Activated CD4-positive, alpha-beta T cell treated with anti-CD3 and anti-CD28 coated beads for 48 hours (primary cell): ENCODE measurements at places on chromosomes 5 and 9.
A peak's percentile ranks its signal among the peaks of the same experiment; 100 is the strongest.

DNA sequence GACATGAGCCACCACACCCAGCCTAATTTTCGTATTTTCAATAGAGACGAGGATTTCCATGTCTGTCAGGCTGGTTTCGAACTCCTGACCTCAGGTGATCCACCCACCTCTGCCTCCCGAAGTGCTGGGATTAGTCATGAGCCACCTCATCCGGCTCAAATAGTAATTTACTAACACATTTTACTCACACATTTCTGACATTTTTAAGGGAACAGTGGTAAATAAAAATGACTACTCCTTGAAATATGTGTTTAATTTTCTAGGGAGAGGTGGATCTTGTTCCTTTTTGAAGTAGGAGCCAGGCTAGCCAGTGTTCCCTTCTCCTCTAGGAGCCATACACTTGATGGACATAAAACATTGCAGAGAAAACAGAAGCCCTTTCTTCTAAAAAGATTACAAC lies 55.2 kb upstream of the ERBIN start:
- no peak for DNase-seq

DNA sequence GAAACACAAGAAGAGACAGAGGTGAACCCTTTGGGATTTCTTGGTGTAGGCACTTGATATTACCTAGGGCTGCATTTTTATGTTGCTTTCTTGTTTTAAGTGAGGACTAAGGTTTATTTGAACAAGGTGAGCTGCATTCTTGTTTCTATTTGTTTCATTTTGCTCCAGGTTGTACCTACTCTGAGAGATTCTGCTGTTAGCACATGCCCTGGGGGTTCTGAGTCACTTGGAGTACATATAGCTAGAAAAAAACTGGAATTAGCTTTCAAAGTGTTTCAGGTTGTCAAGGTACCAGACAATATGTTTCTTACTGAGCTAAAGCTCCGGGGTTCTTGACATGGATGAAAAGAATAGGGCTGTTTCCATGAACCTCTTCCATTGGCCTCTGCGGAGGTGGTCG lies 299.4 kb downstream of the ICE1 start:
- DNase-seq = no peak

GRCh38 chr9:23775549-23775948 lies 50.5 kb downstream of the ELAVL2 start:
- no peak for DNase-seq

GRCh38 chr5:145867806-145868205 lies 5.0 kb downstream of the GRXCR2 start:
- DNase-seq = no peak

DNA sequence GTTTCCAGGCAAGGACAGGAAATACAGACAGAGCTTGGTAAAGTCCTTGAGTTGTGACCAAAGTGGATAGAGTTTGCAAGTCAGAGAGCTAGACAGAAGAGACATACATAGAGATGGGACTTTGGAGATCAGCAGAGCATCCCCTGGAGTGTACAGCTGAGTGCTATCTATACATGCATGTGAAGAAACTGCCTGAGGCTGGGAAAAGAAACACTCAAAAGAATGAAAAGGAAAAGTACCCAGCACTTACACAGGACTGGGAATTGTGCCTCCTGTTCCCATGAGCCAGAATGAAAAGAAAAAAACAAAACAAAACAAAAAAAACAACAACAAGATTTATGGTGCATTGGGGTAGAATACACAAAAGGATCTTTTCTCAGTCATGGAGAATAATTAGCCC lies 606.4 kb downstream of the ZNF608 start:
- no peak for DNase-seq

GRCh38 chr5:174453690-174454089 lies 270.7 kb upstream of the MSX2 start:
- DNase-seq = no peak

DNA sequence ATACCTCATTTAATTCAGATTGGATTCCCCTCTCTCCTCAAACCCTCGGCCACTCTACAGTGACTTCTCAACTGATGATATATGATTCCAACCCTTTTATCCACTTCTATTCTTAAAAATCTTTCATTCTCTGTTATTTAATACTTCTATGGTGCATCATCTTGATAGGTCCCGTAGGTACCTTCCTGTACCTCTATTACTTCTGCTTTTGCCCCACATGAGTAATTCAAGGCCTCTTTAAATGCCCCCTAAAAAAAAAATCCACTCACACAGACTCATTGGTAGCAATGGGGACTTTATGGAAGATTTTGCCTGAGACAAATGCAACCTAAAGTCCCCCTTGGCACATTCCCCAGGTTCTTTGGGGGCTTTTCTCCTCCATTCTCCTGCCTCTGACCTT lies 54.3 kb downstream of the FAM81B start:
- DNase-seq = no peak

- DNase-seq = no peak
Observed at GRCh38 chr9:16028548-16028947, 475.7 kb downstream of the CCDC171 start.

GRCh38 chr5:1963941-1964451 lies 81.3 kb upstream of the IRX4 start:
- no peak for DNase-seq

- peak; percentile 40 for DNase-seq
Observed at GRCh38 chr5:6576861-6577501, 55.9 kb downstream of the NSUN2 start.

- no peak for DNase-seq
Observed at GRCh38 chr5:136174021-136174659, 18.8 kb downstream of the SMIM32 start.

GRCh38 chr5:168290902-168291341 lies 523 bp upstream of the WWC1 start:
- no peak for DNase-seq

- DNase-seq = peak; percentile 26
Observed at GRCh38 chr5:168076561-168076991, 214.9 kb upstream of the WWC1 start.

GRCh38 chr9:96495341-96495740 lies 45.4 kb downstream of the HABP4 start:
- DNase-seq = no peak

GRCh38 chr9:133405508-133406438 lies 12.0 kb downstream of the REXO4 start:
- no peak for DNase-seq

DNA sequence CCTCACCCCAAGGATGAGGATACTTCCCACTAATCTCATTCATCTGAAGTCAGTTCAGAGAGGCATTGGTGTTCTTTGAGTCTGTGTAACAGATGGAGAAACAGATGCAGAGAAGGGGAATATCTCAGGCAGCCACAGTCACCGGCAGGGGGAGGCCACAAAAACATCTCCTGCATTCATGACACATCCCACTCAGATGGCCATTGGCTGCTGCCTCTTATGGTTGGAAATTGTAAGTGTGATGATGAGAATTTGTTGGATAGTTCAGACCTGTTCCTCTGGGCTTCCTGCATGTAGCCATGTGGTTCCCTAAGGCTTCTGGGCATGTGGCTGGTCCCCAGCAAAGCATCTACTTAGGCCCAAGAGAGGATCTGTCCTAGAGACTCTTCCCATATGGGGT lies 45.9 kb upstream of the GABRP start:
- no peak for DNase-seq

GRCh38 chr9:78698371-78698770 lies 401.4 kb downstream of the PSAT1 start:
- no peak for DNase-seq

GRCh38 chr5:177491429-177491945 lies 5.9 kb downstream of the PDLIM7 start:
- peak; percentile 70 for DNase-seq

DNA sequence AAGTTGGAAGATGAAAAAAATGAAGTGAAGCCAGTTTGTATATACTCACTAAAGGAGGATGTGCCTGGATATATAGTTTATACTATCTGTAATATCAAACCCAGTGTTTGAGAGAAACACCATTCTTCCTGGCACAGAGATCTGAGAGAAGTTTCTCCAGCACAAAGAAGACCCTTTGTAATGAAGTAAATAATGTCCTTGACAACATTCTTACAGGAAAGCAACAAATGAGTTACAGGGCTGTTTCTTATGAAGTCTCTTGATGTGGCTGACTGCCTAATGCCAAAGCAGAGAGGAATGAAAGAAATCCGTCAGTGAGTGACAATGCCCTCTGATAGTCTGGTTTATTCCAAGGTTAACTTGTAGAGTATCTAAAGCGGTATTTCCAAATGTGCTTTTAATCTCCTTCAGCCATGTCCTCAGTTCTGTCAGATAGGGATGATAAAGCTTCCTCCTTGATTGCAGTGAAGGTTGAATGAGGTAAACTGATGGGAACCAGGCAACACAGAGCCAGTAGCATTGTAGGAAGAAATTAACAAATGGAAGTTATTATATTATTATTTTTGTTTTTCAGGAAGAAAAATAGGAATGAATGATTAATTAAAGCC lies 123.1 kb upstream of the ZNF608 start:
- DNase-seq = no peak

DNA sequence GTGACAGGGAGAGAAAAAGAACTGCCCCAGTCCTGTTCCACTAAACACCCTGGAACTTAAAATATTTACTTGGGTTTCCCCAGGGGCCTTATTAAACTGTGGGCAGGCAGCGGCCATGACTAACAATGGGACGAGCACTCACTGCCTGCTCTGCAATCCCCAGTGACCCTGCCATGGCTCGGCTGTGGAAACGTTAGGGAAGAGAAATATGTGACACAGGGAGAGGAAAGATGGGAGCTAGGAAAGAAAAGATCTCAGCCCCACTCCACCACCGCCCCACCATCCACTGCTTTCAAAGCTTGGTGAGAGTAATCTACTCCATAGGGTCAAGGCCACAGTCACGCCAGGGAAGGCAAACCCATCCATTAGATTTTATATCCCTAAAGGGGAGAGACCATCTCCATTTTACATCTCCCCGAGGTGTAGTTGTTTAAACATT lies 117.6 kb downstream of the EFNA5 start:
- no peak for DNase-seq

- DNase-seq = no peak
Observed at GRCh38 chr5:52177193-52177592, 610.5 kb upstream of the ITGA1 start.

DNA sequence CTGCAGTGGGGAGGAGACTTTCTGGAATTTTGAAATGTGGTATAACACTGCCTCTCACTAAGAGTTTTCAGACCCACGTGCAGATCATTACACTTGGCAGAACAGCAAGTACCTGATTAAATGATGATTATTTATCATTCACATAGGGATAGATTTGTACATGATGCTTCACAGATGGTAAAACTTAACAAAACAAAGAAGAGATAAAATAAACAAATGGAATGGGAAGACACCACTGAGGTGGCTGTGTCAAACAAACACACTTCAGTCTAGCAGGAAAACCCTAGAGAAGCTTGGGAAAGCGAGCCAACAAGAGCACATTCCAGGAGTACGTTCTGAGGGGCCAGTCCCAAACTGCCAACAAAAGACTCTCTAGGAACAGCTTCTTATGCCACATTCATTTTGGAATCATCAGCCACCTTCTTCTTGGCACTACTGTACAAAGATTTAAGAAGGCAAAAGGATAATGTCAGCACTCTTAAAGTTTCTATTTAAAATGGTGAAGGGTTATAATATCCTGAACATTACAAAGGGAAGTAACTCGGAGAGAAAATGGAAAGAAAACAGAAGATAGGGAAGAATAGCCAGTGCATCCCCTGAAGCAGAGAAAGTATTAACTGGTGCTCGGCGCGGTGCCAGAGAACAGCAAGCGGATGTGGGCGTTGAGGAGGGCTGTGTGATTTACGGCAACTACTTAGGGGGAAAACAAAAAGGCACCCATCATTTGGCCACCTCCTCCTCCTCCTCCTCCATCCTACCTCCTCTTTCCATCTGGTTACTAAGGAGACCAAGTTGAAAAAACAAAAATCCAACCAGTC lies 1.6 kb downstream of the MED27 start:
- DNase-seq = peak; percentile 30

DNA sequence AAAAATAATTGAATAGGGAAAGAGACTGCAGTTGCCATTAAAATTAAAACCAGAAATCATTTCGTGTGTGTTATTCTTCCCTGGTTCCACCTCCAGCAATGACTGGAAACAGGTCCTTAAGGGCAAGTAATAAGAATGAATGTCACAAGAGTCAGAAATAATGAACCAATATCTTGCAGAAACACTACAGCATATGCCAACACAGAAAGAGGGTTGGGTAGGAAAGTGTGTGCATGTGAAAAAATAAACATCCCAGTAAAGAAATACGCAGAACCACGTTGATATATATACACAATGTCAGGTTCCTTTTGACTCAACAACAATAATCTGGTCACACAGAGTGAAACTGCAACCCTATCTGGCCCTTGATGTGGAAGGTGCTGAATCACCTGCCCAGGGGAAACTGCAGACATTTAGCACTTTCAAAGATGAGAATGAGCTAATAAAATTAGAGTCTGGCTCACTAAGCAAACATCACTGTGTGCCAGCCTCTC lies 15.0 kb downstream of the HMHB1 start:
- peak; percentile 59 for DNase-seq

- no peak for DNase-seq
Observed at GRCh38 chr9:126380447-126380846, 53.8 kb downstream of the MVB12B start.

GRCh38 chr5:102218159-102218558 lies 77.9 kb downstream of the SLCO4C1 start:
- no peak for DNase-seq

DNA sequence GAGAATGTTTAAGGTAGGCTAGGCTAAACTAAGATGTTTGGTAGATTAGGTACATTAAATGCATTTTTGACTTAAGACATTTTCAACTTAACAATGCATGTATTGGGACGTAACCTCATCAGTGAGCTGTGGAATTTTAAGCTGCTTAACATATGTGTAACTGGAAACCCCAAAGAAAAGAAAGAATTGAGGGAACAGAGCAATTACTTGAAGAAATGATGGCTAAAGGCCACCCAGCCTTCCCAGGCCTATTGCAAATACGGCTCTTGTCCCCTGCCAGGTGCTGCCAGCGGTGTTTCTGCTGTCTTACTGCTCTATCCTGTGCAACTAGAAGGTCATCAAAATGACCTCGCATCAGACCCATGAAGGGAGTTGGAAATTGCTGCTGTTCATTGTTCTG lies 52.0 kb downstream of the RICTOR start:
- no peak for DNase-seq

GRCh38 chr5:91219091-91219802 lies 163.9 kb downstream of the ARRDC3 start:
- DNase-seq = no peak

DNA sequence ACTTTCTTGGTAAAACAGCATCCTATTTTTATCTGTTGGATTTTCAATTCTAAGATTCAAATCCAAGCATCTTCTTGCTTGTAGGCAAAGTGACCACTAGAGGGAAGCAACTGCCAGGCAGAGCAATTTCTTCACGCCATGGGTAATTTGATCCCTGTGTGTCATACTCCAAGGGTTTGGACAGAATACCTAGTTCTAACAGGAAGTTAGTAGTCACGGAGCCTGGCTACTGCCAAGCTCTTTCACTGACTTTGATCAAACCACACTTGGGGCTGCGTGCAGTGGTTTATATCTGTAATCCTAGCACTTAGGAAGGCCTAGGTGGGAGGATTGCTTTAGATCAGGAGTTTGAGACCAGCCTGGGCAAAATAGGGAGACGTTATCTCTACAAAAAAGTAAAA lies 473.6 kb upstream of the TNC start:
- DNase-seq = peak; percentile 10

GRCh38 chr9:3235497-3235896 lies 290.3 kb downstream of the RFX3 start:
- DNase-seq = no peak

- DNase-seq = no peak
Observed at GRCh38 chr9:131744171-131744719, 4.4 kb upstream of the RAPGEF1 start.

GRCh38 chr9:124414612-124415011 lies 630 bp downstream of the PSMB7 start:
- no peak for DNase-seq

- no peak for DNase-seq
Observed at GRCh38 chr9:91408475-91408874, 15.2 kb downstream of the NFIL3 start.
